ENCODE measurements at places on chromosomes 12 and 14.

- DNase-seq = no peak
These were observed 32.1 kb downstream of the DEPDC4 start for GRCh38 chr12:100234591-100235304.

DNA sequence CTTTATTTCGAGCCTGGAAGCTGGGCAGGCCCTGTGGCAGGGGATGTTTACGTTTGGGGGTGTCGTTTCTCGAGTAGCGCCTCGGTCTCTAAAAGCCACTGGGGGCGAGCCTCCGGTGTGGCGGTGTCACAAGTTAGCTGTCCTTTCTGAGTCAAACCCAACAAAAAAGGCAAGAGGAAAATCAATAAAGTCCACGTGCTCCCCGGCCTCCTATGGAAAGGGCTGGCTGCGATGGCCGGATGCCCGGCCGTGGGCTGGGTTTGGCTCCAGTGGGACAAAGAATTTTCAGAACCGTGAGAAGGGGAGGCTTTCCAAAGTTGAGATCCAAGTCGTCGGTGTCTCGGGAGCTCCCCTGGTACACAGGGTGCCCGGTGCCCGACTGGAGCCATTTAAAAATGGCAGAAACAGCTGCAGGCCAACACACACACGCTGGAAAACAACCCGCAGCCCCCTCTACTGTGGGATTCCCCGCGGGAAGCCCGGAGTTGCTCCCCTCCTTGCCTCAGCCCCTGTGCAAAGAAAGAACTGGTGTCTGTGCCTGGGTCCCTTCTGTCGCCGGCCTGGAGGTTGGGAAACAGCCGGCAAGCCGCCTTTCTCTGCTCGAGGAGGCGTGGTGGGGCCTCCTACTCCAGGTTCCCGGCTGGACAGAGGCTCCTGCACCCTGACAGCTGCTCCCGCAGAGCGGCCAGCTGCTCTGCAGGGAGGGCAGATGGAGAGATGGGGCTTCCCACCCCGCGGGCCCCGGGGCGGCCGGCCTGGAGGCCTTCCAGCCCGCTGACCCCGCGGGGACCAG, 1.9 kb downstream of the BCL7A start:
- DNase-seq = peak; percentile 21

DNA sequence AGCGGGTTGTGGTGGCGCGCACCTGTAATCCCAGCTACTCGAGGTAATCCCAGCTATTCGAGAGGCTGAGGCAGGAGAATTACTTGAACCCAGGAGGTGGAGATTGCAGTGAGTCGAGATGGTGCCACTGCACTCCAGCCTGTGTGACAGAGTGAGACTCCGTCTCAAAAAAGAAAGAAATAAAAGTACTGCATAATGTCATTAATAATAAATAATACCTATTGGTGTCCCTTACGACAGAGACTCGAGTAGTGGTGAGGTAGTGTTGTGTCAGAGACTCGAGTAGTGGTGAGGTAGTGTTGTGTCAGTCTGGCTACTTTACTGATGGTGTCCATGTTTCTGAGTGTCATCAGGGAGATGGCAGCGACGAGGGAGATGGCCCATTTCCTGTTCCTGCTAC, 1.3 kb downstream of the GLS2 start:
- no peak for DNase-seq

DNA sequence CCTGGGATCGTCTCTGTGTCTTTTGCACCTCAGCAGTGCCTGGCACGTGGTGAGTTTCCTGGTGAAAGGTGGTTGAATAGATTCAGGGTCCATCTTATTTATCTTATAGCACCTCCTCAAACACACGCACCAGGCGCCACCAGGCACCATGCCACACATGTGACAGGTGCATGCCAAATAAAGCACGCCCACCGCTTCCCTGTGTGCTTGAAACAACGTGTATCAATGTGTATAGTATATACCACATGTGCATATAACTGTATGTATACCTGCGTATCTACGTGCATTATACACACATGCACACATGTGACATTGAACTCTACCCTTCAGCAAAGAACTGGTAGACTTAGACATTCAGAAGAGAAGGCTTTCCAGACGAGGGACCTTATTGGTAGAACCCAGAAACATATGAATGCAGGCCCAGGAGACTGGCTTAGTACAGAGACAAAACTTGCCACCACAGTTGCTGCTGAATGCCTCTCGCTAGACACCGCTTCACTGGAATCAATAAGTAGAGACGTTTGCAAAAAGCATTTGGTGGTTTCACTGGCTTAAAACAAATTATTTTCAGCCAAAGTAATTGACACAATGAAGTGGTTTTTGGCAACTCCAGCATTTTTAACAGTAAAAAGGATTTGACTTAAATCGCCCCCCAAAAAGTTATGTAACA, 10.0 kb downstream of the EML1 start:
- DNase-seq = no peak

DNA sequence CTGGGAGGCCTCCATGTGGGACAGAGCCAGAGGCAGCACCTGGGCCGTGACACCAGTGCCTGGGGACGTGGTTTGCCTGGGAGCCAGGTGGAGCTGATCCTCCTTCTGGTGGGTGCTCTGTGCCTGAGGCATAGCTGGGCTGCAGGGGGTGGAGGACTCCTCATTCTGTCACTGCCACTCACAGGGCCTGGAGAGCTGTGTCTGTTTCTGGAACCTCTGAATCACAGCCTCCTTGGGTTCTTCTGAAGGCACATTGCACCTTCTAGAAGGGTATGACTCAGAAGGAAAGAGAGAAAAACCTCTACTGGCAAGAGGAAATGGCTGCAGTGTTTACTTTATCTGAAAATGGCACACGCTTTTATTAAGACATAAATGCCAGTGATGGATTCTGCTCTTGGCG, 659.8 kb downstream of the VRK1 start:
- DNase-seq = no peak

DNA sequence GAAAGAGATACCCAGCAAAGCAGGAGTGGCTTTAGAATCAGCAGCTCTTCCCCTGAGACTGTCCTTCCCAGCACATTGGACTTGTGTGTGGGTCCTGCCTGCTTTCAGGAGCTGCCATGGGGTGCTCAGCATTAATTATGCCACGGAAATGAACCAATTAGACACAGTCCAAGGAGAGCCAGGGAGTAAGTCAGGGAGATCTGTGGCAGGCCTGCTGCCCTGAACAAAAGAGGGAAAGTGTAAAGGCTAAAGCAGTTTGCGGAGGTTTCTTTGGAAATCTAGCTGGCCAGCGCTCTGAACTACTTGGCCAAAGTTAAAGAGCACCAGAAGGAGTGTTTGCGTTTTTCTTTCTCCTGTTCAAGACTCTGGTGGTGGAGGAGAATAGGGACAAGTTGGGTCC, 65.7 kb upstream of the SRSF5 start:
- DNase-seq = no peak

GRCh38 chr14:104969741-104970230, 8.4 kb downstream of the AHNAK2 start:
- no peak for DNase-seq

GRCh38 chr14:68039593-68039992, 220.0 kb downstream of the RAD51B start:
- no peak for DNase-seq

- DNase-seq = no peak
These were observed 5.9 kb downstream of the RASSF3 start for GRCh38 chr12:64616201-64616600.

GRCh38 chr12:11408096-11408495, 12.7 kb upstream of the PRB2 start:
- DNase-seq = no peak

DNA sequence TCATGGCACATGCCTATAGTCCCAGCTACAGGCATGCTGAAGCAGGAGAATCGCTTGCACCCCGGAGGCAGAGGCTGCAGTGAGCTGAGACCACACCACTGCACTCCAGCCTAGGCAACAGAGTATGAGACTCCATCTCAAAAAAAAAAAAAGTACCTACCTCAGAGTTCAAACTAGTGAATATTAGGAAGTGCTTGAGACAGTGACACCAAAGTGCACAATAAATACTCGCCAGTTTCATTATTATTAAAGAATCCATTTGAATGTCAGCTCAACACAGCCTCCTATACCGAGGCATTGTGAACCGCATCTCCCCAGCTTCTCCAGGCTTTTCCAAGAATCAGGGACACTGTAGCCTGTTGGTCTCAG, 5.0 kb downstream of the GAPDH start:
- DNase-seq = no peak

GRCh38 chr12:19576506-19577280, 137.4 kb downstream of the AEBP2 start:
- no peak for DNase-seq

GRCh38 chr14:52563120-52563519, 10.5 kb downstream of the GPR137C start:
- DNase-seq = no peak

DNA sequence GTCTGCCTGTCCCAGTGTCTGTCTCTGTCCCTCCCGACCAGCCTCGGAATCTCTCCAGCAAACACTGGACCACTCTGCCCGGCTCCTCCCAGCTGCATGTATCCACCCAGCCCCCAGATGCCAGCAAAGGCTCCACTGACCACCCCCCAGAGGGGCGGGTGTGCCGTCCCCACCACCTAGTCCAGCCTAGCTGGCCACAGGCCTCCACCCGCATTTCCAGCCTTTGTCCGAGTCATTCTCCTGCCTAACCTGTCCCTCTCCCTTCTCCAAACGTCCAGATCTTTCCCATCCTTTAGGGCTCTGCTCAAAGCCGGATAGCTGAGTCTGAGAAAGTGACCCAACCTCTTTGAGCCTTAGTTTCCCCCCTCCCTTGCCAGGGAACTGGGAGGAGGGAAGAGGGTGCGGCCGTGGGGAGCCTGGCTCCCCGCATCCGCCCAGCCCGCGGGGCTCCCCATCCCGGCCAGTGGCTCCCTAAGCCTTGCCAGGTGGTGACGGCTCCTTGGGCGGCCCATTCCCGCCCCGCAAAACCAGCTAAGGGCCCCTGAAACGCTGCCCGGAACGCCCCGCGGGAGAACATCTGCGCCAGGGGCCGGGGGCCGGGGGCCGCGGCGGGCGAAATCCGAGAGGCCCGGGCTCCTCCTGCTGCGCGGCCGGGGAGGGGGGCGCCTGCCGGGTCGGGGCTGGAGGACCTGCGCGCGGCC, 34.6 kb upstream of the ANKRD9 start:
- no peak for DNase-seq

- no peak for DNase-seq
These were observed 19.6 kb upstream of the SMCO2 start for GRCh38 chr12:27426743-27427487.

- DNase-seq = no peak
These were observed 120.0 kb downstream of the CPNE8 start for GRCh38 chr12:38785381-38785780.

DNA sequence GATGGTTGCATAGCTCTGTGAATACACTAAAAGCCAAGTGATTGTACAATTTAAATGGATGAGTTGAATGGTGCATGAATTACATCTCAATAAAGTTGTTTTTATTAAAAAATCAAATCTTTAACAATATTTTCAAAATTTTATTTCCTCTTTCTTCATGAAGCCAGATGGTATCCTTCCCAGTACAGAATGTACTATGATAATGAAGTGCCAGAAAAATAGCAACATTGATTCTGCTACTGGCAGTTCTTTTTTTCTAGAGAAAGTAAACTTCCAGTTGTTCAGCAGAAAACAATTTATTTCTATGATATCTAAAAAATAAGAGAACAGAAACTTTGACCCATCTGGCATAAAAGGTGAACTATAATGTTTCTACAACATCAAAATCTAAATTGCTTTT, 61.5 kb downstream of the SLC2A13 start:
- no peak for DNase-seq

GRCh38 chr12:68169213-68169889, 9.8 kb upstream of the IFNG start:
- no peak for DNase-seq

DNA sequence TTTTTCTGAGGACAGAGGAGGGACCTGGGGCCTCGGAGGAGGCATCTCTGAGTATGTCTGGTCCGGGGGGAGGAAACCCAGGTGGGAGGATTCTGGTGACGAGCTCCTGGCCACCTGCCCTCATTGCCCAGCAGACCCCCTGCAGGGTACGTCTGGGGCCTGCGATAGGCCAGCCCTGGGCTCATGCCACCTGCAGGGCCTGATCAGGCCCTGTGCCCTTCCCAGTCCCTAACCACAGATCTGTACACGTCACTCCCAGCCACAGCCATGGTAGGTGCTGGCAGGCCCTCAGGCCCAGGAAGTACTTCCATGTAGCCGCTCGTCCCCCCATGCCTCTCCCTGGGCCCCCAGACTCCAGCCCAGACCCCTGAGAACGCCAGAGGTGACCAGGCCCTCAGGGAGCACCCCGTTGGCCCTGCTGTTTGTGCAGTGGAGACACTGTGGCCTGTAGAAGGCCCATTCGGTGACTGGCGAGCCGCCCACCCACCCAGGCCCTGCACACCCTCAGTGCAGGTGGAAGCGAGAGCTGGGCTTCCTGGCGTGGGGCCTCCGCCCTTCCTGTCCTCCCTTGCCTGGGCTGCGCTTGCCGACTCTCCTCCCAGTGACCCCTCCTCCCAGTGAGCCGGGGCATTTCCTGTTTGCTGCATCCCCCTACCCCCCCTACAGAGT, 5.7 kb downstream of the INF2 start:
- DNase-seq = no peak

- DNase-seq = no peak
These were observed 27.2 kb upstream of the PNMA1 start for GRCh38 chr14:73741386-73741875.

- no peak for DNase-seq
These were observed 285.9 kb downstream of the TMTC2 start for GRCh38 chr12:82972624-82973023.

- DNase-seq = no peak
These were observed 3.7 kb downstream of the NFKBIA start for GRCh38 chr14:35400648-35401421.

DNA sequence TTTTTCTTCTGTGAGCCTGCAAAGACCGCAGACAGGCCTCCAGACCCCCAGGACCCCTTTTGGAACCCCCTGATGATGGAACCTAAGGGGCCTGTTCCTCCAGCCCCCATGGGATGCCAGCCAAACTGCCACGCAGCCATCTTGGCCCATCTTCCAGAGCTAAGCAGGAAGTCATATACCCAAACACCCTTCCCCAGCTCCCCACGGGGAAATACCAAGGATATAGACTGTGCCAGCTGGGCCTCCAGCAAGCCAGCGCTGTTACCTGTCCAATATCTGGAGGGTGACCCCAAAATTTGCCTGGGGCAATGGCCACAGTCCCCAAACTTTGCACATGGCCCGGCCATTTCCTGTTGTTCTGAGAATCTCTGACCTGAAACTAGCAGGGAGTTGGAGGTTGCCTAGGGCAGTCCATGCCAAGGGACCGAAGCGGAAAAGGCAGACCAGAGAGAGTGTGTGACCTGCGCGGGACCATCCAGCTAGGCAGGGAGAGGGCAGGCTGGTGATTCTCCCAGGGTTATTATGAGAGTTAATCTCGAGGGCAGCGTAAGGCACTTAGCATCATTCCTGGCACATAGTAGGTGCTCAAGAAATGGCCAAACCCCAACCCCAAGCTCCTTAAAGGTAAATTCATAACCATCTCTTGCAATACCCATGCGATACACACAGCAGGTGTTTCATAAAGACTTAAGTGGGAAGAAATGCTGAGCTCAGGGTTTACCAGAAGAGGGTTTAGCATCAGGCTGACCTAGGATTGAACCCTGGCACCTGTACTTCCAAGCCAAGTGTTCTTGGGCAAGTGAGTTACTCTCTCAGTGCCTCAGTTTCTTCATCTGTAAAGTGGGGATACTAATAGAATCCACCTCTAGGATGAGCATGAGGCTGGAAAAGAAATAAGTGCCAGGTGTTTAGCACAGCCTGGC, 2.6 kb upstream of the RASAL1 start:
- DNase-seq = no peak

GRCh38 chr14:64937171-64937820, 5.2 kb downstream of the GPX2 start:
- DNase-seq = no peak

GRCh38 chr12:71000255-71000654, 79.7 kb upstream of the PTPRR start:
- DNase-seq = no peak
